Hematopoietic multipotent progenitor cell (in vitro differentiated cells): ENCODE measurements at places on chromosomes 5 and 9. TPM values are rescaled to one million over a fixed set of nuclear protein-coding genes. Genes with fewer than 3 reads are reported as not detected.

DNA sequence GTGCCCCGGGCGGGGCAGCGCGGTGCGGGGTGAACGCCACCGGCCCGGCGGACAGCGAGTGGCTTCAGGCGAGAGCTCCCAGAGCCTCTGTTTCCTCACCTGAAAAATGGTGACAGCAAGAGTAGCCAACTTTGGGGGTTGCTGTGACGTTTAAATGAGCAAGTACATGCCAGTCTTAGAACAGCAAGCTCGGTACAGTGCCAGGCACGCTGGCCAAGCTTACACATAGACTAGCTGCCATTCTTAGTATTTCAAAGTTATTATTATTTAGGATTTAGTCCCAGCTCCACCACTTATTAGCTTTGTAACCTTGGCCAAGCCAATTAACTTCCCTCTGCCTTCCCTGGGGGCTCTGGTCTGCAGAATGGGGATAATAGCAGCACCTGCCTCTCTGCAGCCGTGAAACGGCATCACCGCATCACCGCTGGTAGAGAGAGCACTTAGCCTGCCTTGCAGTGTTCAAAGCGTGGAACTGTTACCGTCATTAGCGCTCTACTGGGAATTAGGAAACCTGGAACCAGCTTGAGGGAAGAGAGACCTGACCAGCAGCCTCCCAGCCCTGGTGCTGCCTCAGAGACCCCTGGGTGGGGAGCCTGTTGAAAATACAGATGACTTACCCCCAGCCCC lies at the start of gene C9orf50:
Gene C9orf50 (minus strand): TSS at position 433 of the 627 bp plus-strand sequence. CDS start 527 bp downstream, outside the sequence.
- no peak for DNase-seq

GRCh38 chr5:68839019-68839552 lies 254.7 kb upstream of the SLC30A5 start:
- DNase-seq: no peak

DNA sequence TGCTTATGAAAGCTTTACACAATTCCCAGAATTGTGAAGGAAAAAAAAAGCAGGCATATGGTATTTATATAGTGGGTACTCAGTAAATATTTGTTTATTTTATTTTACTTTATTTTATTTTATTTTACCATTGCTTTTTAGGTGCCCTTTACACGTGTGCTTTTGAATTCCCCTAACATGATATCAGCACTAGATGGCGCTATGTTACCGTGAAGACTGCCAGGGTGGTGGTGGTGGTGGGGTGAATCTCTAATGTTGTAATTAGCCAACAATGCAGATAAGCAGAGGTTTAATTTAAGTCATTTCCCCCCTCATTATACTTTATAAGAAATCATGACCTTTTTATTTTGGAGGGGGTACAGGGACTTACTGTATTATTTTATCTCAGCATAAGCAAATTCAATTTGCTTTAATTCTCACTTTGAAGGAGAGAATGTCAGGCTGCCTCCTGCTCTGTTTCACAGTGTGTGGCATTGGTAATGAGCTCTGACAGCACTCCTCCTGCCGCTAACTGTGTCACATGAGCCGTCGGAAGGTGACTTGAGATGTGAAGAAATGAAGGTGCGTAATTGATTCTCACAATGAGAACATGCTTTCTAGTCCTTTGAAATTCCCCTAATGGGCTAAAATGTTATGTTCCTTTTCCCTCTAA lies 165.6 kb downstream of the YTHDC2 start:
- DNase-seq: peak; percentile 54

GRCh38 chr5:160835818-160836528 lies 16.0 kb downstream of the ATP10B start:
- no peak for DNase-seq

The DPYSL3 gene
- total RNA-seq: 45.2 TPM

The BTNL8 gene
- total RNA-seq: under 0.01 TPM
